ENCODE measurements at places on chromosomes 6 and 20. TPM values are rescaled to one million over a fixed set of nuclear protein-coding genes. Genes with fewer than 3 reads are reported as not detected.

POU3F2 gene
- 1.0 TPM for polyA plus RNA-seq

CASS4 gene
- 0.02 TPM for polyA plus RNA-seq

DSTN gene
- 151 TPM for polyA plus RNA-seq

RFX6 gene
- not detected for polyA plus RNA-seq

MMS22L gene
- 6.3 TPM for polyA plus RNA-seq

MATN4 gene
- polyA plus RNA-seq = 0.16 TPM

MYLK2 gene
- 0.31 TPM for polyA plus RNA-seq

ZBP1 gene
- polyA plus RNA-seq = not detected

RPS6KA2 gene
- polyA plus RNA-seq = 60.3 TPM

VGLL2 gene
- 0.02 TPM for polyA plus RNA-seq

C6orf58 gene
- polyA plus RNA-seq = 0.07 TPM

PNLDC1 gene
- not detected for polyA plus RNA-seq

PACRG gene
- polyA plus RNA-seq = 0.52 TPM

NUP153 gene
- polyA plus RNA-seq = 10.5 TPM

MYO6 gene
- polyA plus RNA-seq = 6.2 TPM

TLDC2 gene
- 0.08 TPM for polyA plus RNA-seq

CLPSL2 gene
- not detected for polyA plus RNA-seq

KCNK16 gene
- polyA plus RNA-seq = not detected

MAS1 gene
- polyA plus RNA-seq = not detected

DTNBP1 gene
- polyA plus RNA-seq = 18.4 TPM

BPIFB1 gene
- not detected for polyA plus RNA-seq

RBL1 gene
- polyA plus RNA-seq = 2.5 TPM

CRYBG1 gene
- polyA plus RNA-seq = 14.9 TPM

Measured in SK-N-SH (cell line).